Stimulated activated CD4-positive, alpha-beta T cell treated with anti-CD3 and anti-CD28 coated beads, TNF-alpha, amount 100 ng/mL, for 24 hours (primary cell): ENCODE measurements at places on chromosomes 11 and 22.

GRCh38 chr11:21653951-21654421, 538.9 kb upstream of the ANO5 start:
- no peak for DNase-seq

DNA sequence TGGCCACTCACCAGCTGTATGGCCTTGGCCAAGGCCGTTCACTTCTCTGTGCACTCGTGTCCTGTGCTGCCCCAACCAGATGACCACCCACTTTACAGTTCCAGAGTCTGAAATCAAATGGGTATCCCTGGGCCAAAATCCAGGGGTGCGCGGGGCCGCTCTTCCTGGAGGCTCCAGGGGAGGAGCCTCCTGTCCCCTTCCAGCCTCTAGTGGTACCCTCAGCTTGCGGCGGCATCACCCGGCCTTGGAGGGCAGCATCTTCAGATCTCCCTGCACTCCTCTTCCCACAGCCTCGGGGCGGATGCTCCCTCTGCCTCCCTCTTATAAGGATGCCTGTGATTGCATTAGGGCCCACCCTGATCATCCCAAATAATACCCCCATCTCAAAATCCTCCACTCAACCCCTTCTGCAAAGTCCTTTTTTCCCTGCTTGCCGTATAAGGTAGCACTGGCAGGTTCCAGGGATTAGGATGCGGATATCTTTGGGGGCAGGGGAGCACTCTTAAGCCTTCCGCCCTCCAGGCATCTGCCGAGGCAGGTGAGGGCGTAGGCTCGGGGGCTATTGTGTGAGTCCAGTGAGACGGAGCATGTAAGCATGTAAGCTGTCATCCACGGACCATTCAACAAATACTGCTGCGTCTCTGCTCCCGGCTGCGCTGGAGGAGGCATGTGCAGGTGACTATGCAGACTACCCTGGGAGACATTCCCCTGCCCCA, 24.4 kb upstream of the SHISAL1 start:
- no peak for DNase-seq

- no peak for DNase-seq
Measured at GRCh38 chr11:106621484-106621883, 396.8 kb downstream of the GUCY1A2 start.

DNA sequence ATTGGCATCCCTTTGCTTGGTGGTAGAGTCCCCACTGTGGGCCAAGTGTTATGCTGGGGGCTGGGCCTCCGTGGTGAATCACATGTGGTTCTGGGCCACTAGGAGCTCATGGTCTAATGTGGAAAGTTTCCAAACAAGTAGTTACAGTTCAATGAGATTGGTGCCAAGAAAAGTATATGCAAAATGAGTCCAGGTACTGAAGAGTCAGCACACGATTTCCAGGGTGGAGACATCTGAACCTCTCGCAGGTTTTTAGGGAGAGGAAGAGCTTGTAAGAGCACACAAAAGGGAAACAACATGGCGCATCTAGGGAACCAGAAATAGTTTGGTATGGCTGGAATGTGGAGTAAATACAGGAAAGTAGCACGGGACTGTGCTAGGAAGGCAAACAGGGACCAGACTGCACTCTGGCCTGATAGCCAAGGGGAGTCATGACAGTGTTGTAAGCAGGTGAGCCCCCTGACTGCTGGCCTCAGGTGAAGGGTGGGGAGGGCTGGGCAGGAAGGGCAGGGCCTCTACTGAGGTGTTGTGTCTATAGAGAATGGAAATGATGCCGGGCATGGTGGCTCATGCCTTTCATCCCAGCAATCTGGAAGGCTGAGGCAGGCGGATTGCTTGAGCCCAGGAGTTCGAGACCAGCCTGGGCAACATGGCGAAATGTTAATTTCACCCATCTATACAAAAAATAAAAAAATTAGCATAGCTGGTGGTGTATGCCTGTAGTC, 12.6 kb downstream of the POLR2F start:
- no peak for DNase-seq

DNA sequence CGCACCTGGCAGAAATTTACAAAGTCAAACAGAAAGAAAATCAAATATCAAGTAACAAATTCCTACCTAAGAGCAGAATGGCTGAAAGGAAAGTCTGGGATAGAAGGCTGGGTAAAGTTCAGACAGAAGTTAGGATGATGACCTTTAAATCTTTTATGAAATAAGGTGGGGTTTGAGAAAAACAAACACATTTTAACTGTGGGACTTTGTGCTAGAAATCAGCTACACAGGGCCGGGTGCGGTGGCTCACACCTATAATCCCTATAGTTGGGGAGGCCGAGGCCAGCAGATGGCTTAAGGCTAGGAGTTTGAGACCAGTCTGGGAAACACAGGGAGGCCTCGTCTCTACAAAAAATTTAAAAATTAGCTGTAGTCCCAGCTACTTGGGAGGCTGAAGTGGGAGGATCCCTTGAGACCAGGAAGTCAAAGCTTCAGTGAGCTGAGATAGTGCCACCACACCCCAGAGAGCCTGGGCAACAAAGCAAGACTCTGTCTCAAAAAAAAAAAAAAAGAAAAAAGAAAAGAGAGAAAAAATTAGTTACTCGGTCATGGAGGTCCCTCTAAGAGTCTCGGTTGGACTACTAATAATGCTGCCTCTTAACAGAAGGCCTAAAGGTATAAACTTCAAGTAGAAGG, 119.7 kb upstream of the BID start:
- no peak for DNase-seq

DNA sequence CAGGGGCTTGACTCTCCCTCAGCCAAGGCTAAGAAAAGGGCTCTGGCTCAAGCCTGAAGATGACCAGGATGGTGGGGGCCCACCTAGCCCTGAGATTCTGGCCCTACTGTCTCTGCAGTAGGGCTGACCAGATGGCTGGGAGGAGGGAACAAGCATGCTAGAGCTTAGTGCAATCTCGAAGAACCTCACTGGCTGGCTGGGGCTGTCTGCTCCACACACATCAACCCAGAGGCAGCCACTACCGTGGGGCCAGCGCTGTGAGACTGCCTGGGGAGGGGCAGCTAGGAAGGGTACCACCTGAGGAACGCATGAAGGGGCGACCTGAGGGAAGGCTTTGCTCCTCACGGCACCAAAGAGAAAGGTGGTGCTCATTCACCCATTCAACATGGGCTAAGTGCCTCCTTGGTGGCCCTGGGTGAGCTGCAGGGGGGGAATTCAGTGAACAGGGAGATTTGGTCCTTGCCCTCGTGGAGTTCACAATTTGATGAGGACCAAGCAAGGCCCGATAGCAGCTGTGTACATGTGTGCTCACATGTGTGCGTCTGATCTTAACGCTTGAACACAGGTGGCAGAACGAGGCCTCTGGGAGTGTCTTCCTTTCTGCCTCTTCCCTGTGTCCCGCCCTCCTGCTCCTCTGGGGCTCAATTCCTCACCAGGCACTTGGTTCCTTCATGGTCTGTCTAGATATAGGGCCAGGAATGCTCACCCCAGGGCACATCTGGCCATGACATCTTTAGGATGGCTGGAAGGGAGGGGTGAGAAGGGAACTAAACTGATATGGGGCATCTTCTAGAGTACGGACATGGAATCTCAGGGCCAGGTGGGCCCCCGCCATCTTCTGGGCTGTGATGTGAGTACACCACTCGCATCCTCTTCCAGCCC, 102.3 kb upstream of the PITPNB start:
- DNase-seq, result no peak

GRCh38 chr22:30598986-30599385, 7.3 kb upstream of the PES1 start:
- DNase-seq, result no peak
